ENCODE measurements at places on chromosomes 1 and 21. TPM values are rescaled to one million over a fixed set of nuclear protein-coding genes. Genes with fewer than 3 reads are reported as not detected.

Gene TTC13
- total RNA-seq, result 30.8 TPM

DNA sequence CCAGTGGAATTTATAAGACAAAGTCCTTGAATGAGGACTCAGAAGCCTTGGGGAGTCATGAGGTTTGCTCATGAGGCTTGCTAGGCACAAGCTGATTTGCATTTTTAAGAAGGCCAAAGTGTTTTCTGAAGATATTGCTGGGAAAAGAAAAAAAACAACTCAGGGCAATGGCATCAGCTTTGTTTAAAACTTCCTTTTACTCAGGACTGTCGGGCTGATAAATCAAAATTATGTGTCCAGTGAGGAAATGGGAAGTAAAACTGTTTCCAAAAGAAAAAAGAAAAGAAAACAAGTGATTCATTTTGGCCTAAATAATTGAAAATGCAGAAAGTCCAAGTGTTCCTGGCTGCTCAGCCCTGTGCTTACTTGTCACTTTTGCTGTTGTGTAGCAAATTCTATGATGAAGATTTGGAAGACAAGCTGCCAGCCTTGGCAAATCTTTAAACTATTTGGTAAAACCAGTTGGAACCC, 282.4 kb downstream of the HLX start:
- DNase-seq, result no peak

Gene KRTAP10-6
- total RNA-seq, result not detected

Gene FGR
- 1.8 TPM for total RNA-seq

DNA sequence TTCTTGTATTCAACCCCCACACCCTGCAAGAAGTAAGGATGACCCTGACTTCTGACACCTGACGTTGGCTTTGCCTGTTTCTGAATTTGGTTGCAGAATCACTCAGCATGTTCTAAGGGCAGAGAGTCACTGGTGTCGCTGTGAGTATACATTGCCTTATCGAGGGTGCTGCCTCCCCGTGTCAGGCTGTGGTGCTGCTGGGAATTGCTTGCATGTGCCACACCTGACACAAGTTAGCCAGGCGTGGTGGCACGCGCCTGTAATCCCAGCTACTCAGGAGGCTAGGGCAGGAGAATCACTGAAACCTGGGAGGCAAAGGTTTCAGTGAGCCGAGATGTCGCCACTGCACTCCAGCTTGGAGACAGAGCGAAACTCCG, 45.9 kb downstream of the WDR4 start:
- peak; percentile 85 for DNase-seq

Gene PTGFR
- not detected for total RNA-seq

- no peak for DNase-seq
Measured at GRCh38 chr1:186958520-186958919, 129.8 kb downstream of the PLA2G4A start.

- no peak for DNase-seq
Measured at GRCh38 chr1:155126556-155127104, 1.0 kb upstream of the EFNA1 start.

- DNase-seq, result no peak
Measured at GRCh38 chr1:167722152-167722869, 529 bp downstream of the MPZL1 start.

DNA sequence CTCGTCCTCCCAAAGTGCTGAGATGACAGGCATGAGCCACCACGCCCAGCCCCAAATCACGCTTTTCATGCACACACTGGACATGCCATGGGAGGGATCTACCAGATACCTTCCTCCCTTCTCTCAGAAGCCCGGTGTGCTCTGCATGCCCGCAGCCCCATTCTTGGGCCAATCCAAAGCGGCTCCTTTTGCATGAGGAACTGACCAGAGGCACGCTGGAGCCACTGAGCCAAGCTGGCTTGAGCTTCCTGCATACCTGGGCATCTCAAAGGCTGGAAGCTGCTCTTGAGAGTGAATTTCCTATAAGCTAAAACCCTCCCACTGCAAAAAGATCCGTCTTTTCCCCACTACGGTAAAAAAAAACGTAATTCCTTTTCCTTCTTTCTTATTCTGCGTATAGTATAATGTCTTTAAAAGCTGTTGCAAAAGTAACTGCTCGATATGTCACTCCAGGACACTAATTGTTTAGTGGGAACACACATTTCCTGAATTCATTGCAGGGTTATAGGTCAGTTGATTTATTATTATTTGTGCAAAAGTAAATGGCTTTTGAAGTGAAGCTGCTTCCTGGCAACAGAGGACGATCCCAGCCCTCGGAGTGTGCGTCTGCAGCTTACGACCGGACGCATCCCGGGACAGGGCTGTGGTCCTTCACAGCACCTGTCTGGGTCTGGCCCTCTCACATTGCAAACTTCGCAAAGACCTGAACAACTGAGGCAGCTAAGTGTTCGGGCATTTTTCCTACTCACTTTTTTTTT, 61.8 kb upstream of the ETS2 start:
- no peak for DNase-seq

GRCh38 chr1:116940814-116941599, 31.3 kb downstream of the PTGFRN start:
- no peak for DNase-seq

DNA sequence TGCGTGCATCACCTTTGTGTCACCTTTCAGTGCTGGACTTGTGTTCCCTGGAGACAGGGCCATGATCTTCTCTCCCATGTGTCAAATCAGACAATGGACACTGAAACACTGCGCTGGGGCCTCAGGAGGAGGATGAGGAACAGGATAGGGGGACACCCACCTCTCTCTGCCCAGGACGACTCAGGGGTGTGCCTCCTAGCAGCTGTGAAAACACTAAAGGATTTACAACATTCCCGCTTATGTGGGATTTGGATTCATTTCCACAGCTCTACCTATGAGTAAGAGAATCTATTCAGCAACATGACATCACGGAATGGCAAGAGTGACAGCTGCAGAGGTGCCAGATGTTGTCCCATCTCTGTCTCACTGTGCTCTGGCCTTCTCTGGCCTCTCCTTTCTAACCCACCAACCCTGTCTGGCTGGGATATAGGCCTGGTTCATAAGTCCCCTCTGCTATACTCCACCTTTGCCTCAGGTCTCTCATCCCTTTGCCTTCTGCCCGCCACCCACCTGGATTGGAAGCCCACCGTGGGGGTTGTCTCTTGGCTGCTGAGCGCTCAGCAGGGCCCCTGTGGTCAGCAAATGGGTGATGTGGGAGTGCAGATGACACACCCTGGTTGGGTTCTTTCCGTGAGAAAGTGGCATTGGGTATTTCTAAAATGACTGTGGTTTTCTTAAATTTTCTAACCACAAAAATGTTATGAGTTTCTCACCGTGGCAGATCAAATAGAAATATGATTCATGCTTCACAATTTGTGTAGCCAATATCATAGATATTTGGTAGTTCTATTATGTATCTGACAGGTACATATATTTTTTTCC, 47.1 kb upstream of the TLR5 start:
- DNase-seq, result peak; percentile 62

Gene SLAMF6
- total RNA-seq, result 28.8 TPM

Gene LCE2A
- total RNA-seq, result not detected

DNA sequence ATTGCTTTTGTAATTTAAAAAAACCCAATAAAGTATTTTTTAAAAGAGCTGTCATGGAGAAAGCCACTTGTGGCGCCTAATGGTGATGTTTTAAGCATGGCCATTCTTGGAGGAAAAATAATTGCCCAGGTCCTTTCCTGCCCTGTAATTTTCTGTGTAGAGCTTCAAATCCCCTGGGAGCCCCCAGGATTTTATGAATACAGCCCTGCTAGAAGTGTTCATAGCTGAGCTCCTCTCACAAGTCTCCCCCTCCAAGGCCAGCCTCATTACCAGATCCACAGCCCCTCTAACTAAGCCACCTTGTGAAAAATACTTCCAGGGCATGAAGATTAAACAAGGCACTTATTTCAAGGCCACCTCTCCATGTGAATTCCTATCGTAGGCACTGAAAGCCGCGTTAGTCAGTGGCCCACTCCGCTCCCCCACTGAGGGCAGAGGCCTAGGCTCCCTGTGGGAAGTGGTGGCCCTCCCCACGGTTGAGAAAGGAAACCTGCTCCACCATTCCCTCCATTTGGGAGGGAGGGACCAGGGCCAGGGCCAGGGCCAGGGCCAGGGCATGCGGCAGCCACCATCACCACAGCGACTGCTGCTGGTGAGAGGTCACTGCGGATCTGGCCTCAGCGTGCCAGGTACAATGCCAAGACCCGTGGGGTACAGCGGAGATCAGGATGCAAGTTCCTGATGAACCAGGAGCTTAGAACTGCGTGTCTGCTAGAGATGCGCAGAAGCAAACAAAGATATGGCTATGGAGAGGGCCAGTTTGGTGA, 83.1 kb downstream of the KCNN3 start:
- no peak for DNase-seq

Gene ADORA1
- not detected for total RNA-seq

- DNase-seq, result no peak
Measured at GRCh38 chr1:223849352-223850254, 3.9 kb upstream of the TP53BP2 start.

- no peak for DNase-seq
Measured at GRCh38 chr1:65425006-65425405, 4.5 kb downstream of the LEPR start.

Measured in activated CD8-positive, alpha-beta memory T cell treated with anti-CD3 and anti-CD28 coated beads, Interleukin-2, amount 10 ng/mL, durations not matched to agents 7 days and 5 days (primary cell).